ENCODE measurements at places on chromosomes 16 and 17.
A peak's percentile ranks its signal among the peaks of the same experiment; 100 is the strongest.

- DNase-seq, result no peak
These were observed 12.4 kb downstream of the CCDC47 start for GRCh38 chr17:63760771-63761539.

- DNase-seq, result no peak
These were observed 21.5 kb downstream of the USP22 start for GRCh38 chr17:21021208-21021803.

GRCh38 chr16:87918338-87918737, 18.0 kb downstream of the CA5A start:
- DNase-seq, result no peak

DNA sequence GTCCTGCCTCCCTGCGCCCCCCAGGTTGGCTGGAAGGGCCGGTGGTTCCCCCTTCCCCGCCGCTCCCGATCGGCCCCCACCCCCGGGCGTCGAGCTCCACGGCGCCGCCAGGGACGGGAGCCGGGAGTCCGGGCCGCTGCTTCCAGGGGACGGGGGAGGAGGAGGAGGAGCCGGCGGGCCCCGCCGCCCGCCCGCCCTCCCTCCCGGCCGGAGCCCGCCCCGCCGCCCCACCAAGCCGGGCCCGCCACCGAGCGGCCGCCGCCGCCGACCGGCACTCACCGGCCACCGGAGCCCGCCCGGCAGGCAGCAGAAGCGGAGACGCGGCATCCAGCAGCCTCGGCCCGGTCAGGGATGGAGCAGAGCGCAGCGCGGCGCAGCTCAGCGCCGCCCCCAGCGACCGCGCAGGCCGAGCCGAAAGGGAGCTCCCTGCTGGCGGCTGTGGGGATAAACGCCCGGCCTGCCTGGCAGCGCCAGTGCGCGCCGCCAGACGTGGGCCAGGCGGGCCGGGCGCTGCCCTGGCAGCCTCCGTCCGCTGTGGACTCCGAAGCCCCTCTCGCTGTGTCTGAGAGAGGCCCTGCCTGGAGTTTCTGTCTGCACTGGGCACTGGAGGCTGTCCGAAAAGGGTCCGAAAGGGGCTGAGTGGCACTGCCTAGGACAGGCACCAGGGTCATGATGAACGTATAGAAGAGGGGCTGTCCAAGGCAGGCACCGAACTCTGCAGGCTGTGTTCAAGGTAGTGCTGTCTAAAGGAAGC, at the start of gene MYO18A:
TSS of gene MYO18A (minus strand) at position 365 of the 754 bp plus-strand sequence. CDS start 13,458 bp downstream, outside the sequence.
- peak; percentile 63 for DNase-seq

DNA sequence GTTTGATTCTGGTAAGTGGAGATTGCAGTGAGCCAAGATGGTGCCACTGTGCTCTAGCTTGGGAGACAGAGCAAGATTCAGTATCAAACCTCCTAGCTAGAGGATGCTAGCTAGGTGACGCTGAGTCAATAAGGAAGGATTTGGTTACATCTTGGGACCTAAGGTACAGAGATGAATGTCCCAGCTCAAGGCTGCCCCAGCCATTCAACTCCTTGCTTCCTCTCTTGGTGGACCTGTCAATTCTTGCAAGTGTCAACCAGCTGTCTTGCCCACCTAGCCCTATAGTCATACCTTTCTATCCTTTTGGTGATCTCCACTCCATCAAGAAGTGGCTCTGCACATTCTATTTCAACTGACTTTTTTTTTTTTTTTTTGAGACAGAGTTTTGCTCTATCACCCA, 1.4 kb upstream of the MILR1 start:
- DNase-seq, result no peak

DNA sequence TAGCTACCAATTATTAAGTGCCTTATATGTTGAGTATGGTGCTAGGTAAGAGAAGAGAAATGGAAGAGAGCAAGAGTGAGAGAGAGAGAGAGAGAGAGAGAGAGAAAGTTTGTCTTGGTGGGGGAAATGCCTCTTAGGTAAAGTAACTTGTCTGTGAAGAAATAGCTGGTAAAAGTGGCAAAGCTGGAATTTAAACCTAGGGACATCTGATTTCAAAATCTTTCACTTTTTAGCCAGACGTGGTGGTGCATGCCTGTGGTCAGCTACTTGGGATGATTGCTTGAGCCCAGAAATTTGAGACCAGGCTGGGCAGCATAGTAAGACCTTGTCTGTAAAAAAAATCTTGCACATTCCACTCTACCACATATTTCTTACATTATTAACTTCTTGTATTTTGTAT, 23.0 kb upstream of the CDR2 start:
- DNase-seq, result no peak

- DNase-seq, result peak; percentile 58
These were observed 77.2 kb downstream of the CNGB1 start for GRCh38 chr16:57893559-57894389.

GRCh38 chr16:71878911-71879310, 5.1 kb downstream of the ZNF821 start:
- no peak for DNase-seq

DNA sequence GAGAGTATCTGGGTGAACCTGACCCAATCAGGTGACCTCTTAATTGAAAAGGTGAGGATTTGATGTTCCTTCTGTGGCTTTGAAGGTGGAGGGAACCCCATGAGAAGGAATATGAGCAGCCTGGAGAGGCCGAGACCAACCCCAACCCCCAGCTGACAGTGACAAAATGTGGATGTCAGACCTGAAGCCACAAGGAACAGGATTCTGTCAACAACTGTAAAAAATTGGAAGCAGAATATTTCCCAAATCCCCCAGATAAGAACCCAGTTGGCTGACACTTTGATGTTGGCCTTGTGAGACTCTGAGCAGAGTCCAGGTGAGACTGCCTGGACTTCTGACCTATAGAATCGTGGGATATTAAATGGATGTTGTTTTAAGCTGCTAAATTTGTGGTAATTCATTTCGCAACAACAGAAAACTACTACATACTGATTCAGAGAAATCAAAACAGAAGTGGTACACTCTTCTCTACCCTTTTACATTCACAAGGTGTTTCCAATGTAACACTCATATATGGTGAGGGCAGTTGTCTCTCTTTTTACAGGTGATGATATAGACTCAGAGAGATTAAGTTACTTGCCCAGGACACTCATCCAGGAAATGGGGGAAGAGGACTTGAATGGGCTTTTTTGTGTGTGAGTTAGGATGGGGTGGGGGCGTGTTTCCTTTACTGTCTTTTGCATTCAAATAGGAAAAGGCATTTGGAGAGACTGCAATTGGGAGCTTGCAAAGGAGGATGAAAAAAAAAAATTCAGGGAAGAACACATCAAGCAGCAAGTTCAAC, 29.8 kb upstream of the SALL1 start:
- DNase-seq, result no peak

- DNase-seq, result peak; percentile 78
These were observed at the start of gene COG4 for GRCh38 chr16:70523076-70523742. Gene COG4, minus strand, starts transcription at chr16:70523554. Its CDS starts 11 bp downstream, at chr16:70523543.

GRCh38 chr17:74070374-74070773, 133.1 kb upstream of the RPL38 start:
- no peak for DNase-seq

- no peak for DNase-seq
These were observed 10.9 kb upstream of the LYRM9 start for GRCh38 chr17:27904114-27904513.

DNA sequence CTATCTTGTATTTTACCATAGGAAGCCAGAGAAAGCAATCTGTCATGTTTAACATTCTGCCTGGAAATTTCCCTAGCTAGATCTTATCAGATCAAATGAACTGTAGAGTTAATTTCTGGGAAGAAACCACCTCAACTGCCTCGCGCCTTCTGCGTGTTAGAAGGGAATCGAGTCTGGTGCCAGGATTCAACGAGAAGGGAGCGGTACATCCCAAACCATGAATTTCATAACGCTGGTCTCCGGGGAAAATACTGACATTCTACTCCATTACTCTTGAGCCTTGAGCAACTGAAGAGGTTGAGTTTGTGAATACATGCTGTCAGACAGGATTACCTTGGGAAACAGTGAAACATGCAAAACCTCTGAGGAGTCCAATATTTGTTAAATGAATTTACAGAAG, 35.2 kb downstream of the MPHOSPH6 start:
- no peak for DNase-seq

- DNase-seq, result no peak
These were observed 32.8 kb upstream of the RCVRN start for GRCh38 chr17:9937901-9938300.

GRCh38 chr17:66847704-66848103, 12.8 kb downstream of the CACNG5 start:
- DNase-seq, result no peak

DNA sequence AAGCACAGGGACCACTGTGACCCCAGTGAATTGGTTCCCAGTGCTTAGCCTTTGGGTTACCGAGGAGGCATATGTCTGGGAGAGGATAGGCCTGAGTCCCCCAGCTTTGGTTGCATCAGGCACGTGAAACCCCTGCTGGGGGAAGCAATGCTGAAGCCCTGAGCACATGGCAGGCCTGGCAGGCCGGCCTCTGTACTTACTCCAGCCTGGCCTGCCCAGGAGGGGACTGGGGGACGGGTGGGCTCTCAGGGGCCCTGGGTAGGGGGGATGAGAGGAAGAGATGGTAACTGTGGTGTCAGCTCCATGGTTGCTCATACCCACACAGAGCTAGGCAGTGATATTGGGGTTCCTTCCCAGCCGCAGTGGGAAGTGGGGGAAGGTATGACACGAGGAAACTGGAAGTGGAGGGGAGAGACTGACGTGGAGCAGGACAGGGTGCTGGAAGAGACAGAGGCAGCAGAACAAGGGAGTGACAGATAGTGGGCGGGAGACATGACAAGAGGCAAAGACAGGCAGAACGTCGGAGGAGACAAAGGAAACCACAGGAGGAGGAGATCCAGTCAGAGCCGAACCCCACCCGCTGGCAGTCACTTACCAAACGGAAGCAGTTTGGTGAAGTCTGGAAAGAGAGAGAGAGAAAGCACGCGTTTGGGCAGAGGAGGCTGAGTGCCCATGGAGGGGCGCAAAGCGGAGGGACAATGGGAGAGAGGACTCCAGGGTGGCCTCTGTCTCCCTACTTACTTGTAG, 9.1 kb downstream of the TMEM208 start:
- no peak for DNase-seq

DNA sequence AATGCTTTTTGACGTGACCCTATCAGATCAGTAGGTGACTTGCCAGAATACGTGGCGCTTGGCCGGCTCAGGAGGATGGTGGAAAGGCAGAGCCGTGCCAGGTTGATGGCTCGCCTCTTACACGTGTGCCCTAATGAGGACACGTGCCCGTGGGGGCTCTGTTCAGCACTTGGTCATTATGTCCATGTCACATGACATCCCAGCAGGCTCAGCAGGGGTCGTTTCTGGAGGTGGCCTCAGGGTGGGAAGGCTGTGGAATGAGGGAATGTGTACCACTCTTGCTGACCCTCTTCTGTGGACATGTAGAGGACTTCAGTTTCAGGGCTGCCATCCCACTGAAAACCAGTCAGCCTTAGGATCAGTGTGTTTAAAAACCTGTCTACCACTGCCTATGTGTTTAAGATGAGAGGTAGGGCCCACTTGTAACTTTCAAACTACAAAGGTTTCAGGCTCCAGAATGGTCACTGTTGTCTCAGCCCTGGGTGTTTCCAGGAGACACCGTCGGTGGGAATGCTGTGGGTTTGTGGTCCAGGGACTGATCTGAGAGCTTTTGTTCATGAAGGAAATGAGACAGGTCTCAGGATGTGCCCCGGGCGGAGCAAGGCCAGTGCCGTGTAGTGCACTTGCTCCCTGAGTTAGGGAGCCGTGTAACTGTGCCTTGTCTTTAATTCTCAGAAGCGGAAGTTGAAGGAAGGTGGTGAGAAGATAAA, 12.1 kb downstream of the UBN1 start:
- no peak for DNase-seq

GRCh38 chr17:28407130-28407973, 1.3 kb upstream of the SLC46A1 start:
- no peak for DNase-seq

- no peak for DNase-seq
These were observed 23.5 kb upstream of the DHRS13 start for GRCh38 chr17:28926366-28926765.

- DNase-seq, result no peak
These were observed 288.4 kb downstream of the IRX3 start for GRCh38 chr16:53998024-53998810.

DNA sequence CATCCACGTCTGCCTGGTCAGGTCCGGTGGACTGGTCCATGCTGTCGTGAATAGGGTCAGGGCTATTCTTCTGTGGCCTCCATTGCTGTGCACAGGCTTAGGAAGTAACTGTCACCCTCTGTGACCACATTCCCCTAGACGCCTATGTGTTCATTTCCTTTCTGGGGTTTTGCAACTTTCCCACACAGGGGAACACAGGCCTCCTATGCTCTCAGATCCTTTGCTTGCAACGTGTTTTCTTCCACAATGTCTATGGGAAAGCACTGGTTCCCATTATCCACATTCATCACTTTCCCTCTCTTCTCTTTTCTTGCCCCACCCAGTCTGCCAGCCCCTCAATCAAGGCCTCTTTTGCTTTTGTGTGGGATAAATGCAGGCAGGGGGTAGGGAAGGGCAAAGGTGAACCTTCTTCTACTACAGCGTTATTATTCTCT, 43.2 kb upstream of the DNAJA2 start:
- peak; percentile 22 for DNase-seq

GRCh38 chr17:34393401-34393800, 30.4 kb upstream of the CCL1 start:
- DNase-seq, result no peak

DNA sequence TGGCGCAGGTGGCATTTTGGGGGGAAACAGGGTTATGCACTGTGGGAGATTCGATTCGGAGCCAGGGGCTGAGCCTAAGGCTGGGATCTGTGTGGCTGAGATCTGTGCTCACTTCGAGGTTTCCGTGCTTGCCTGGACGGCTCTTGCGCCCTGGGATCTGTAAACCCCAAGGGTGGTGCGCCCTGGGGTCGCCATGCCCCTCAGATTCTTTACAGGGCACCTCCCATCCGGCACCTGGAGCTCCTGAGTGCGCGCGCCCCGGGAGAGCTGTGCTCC, 377 bp downstream of the SLC13A5 start:
- DNase-seq, result no peak

- no peak for DNase-seq
These were observed 6.1 kb downstream of the MNT start for GRCh38 chr17:2394775-2395201.

DNA sequence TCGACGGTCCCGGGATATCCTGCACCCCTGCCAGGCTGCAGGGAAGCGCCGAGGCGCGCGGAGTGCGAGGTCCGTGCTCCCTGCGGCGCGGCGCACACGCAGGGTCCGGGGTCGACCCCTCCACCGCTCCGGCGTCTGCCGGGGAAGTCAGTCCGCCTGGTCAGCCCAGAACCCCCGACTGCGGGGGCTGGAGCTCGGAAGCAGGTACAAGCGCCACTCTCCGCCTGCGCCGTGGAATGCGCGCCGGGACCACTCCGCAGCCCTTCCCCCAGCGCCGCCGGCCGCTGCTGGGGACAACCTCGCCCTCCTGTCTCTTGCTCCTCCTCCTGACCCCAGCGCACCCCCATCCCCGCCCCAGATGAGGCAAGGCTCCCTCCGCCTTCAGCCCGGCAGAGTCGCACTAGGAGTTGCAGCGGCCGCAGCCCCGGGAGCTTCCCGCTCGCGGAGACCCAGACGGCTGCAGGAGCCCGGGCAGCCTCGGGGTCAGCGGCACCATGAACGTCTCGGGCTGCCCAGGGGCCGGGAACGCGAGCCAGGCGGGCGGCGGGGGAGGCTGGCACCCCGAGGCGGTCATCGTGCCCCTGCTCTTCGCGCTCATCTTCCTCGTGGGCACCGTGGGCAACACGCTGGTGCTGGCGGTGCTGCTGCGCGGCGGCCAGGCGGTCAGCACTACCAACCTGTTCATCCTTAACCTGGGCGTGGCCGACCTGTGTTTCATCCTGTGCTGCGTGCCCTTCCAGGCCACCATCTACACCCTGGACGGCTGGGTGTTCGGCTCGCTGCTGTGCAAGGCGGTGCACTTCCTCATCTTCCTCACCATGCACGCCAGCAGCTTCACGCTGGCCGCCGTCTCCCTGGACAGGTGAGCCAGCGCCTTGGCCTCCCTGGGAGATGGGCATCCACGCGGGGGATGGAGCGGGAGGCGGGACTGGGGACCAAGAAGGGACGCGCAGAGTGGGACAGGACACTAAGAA, at the start of gene GALR2:
TSS of gene GALR2 (plus strand) at position 392 of the 974 bp plus-strand sequence. CDS start at position 495, 103 bp downstream.
- no peak for DNase-seq
